ENCODE measurements at places on chromosomes 5 and 9.
A peak's percentile ranks its signal among the peaks of the same experiment; 100 is the strongest.

DNA sequence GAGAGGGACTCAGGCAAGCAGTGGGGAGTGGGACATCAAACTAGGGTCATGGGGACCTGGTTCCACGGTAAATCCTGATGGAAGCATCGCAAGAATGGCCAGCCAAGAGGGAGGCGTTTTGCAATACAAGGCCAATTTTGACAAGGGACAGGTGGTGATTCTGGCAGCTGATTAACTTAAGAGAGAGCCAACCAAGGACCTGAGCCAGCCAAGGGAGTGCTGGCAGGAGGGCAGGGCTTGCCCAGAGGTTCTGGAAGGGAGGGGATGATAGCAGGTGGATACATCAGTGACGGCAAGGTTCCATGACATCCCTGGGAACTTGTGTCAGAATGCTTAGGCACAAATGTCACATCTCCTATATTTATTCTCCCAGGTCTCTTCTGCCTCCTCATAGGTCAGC, 32.8 kb upstream of the PUM3 start:
- no peak for DNase-seq

GRCh38 chr5:116358911-116359418, 215.7 kb downstream of the SEMA6A start:
- no peak for DNase-seq

DNA sequence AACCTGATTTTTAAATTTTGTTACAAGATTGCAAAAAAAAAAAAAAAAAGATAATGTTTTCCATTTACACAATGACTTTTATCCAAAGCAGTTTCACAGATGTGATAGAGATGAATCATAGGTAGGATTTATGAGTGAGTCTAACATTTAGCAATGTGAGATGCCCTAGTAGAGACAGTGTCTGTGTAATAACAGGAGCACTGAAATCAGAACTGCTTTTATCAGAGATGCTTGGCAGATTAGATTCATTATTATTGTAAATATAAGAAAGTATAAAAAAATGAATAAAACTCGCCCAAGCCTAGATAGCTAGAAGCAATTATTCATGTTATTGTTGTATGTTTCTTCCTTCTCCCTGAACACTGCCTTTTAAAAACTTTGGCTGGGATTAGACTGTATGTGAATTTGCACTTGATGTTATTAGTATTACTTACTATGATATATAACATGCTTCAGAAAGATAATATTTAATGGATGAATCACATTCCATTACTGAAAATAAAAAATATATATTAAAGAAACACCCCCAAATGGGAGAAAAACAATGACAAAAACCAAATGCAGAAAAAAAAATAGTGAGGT, 567.3 kb upstream of the KLF4 start:
- no peak for DNase-seq

- DNase-seq, result no peak
Observed at GRCh38 chr9:114247077-114247476, 75.8 kb upstream of the ORM1 start.

DNA sequence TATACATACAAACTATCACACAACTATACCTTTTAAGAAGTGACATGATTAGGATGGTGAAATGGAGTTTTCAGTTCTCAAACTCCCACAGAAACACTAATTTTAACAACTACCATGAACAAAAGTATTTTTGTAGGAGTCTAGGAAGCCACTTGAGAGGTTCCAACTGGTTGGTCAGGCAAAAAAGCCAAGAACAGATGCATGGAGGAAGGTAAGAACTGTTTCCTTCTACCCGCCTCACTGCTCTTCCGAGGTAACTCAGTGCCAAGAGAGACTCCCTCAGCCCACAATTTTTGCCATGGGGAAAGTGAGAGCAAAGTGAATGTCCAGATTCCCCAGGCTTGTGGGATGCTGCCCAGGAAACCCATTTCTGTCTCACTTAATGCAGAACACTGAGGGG, 15.7 kb downstream of the BTNL8 start:
- DNase-seq, result no peak

GRCh38 chr5:142358648-142359047, 33.8 kb upstream of the SPRY4 start:
- no peak for DNase-seq

DNA sequence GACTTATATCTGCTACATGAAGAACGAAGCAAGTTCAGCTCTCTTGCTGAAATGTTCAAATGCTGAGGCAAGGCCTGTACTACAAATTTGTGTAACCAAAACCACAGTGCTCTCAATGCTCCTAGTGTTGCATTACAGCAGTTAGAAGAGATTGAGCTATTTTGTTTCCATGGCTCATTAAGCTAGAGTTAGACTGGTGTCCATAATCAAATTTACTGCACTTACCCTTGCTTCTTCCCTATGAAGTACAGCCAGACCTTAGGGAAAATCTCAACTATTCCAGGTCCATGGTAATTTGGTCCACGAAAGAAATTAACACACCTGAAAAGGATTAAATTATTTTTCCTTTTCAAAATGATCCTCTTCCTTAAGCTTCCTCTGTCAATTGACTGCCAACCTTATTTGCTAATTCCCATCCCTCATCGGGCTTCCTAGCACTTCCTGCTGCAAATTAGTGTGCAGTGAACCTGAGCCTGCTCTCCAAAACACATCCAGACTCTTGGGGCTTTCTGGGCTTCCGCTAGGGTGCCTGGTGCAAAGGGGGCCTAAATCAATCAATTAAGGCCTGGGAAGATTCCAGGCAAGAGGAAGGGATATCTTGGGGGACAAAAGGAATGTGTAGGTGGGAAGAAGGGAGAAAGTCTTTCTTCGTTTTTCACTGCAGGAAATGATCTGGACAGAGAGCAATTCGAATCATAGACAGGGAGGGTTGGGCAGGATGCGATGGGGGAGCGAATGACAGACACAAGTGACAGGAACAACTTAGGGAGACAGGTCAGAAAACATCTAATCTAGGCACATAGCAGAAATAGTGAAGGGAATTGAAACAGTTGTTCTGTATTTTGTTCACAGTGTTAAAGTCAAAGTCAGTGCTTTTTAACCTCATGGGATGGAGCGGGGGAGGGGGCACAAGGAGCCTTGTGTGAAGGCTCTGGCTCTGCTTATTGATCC, 542.4 kb downstream of the RAB3C start:
- DNase-seq, result peak; percentile 47

- DNase-seq, result no peak
Observed at GRCh38 chr5:86968301-86968753, 299.4 kb upstream of the RASA1 start.

DNA sequence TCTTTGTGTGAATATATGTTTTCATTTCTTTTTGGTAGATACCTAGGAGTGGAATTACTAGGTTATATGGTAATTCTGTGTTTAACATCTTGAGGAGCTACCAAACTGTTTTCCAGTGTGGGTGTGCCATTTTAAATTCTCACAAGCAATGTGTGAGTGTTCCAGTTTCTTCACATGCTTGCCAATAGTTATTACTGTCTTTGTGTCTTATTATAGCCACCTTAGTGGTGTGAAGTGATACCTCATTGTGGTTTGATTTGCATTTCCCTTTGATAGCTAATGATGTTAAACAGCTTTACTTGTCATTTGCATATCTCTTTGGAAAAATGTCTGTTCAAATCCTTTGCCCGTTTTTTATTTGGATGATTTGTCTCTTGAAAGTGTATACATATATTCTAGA, 513.0 kb downstream of the TMEM38B start:
- DNase-seq, result no peak

DNA sequence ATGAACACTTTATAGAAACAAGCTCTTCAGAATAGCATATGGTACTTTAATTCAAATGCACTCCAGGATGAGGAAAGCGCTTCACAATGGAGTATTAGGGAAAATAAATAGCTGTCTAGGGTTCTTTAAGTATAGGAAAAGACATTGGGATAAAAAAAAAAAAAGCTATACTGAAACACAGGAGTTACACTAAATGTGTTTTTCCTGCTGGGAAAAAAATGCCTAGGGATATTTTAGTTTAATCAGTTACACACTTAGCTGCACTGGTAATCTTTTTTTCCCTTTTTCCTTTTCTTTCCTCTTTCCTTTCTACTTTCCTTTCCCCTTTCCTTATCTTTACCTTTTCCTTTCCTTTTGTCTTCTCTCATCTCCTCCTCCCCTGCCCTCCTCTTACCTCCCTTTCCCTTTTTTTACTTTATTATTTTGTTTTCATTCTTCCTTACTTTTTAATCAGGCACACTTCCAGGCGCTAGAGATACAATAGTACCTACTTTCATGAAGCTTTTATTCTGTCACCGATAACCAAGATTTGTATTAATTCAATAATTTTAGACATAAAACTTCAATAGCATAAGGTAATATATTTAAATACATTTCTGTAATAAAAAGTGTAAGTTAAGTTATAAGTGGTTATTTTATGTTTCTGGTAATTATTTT, 758.7 kb downstream of the CDH18 start:
- DNase-seq, result no peak

- DNase-seq, result no peak
Observed at GRCh38 chr9:126203313-126203712, 123.3 kb upstream of the MVB12B start.

DNA sequence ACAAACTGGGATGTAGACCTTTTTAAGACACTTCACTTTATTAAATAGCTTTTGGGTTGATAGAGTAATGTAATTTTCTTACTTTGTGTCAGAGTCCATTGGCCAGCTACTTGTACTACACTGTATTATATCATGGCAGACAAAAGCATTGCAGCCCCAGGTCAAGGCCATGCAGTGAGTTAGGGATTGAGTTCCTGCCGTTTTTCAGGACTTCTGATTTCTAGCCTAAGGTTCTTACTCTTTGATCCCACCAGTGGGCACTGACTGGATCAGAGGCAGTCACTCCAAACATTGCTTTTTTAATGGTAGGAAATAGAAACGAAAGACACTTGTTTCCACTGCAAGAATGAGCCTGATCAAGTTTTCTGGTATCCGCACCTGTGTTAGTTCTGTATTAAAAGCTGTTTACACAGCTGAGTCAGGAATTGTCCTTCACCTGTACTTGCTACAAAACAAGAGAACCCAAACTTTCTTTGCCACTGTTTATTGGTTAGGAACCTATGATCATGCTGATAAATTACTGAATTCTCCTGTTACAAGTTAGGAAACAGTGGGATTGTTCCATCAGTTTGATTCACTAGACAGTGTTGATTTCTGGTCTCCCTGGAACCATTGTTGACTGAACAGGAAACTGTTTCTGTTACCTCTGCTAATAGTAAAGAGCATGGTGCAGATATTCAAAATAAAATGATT, 22.1 kb downstream of the LRRC70 start:
- no peak for DNase-seq
